Spleen (tissue), 13 donors: ENCODE measurements at places on chromosomes 6 and 20. TPM values are rescaled to one million over a fixed set of nuclear protein-coding genes. Genes with fewer than 3 reads are reported as not detected.

CNKSR3 gene
- 26.8 TPM for total RNA-seq

TREML1 gene
- total RNA-seq, result 12.0 TPM

LY6G6D gene
- not detected for total RNA-seq

PSORS1C1 gene
- 0.93 TPM for total RNA-seq

TREM2 gene
- total RNA-seq, result not detected

NCOA7 gene
- 84.3 TPM for total RNA-seq

TINAG gene
- not detected for total RNA-seq

C2 gene
- 173 TPM for total RNA-seq

BTNL2 gene
- not detected for total RNA-seq

COL9A3 gene
- 3.3 TPM for total RNA-seq

BMP6 gene
- 6.5 TPM for total RNA-seq

ZNF311 gene
- 1.7 TPM for total RNA-seq

SLC22A3 gene
- 2.2 TPM for total RNA-seq

EFCAB8 gene
- total RNA-seq, result 1.7 TPM

GHRH gene
- not detected for total RNA-seq

NOL7 gene
- total RNA-seq, result 48.7 TPM

DSE gene
- total RNA-seq, result 65.4 TPM
